Endodermal cell (in vitro differentiated cells): ENCODE measurements at places on chromosomes 16 and 17. TPM values are rescaled to one million over a fixed set of nuclear protein-coding genes. Genes with fewer than 3 reads are reported as not detected.

DNA sequence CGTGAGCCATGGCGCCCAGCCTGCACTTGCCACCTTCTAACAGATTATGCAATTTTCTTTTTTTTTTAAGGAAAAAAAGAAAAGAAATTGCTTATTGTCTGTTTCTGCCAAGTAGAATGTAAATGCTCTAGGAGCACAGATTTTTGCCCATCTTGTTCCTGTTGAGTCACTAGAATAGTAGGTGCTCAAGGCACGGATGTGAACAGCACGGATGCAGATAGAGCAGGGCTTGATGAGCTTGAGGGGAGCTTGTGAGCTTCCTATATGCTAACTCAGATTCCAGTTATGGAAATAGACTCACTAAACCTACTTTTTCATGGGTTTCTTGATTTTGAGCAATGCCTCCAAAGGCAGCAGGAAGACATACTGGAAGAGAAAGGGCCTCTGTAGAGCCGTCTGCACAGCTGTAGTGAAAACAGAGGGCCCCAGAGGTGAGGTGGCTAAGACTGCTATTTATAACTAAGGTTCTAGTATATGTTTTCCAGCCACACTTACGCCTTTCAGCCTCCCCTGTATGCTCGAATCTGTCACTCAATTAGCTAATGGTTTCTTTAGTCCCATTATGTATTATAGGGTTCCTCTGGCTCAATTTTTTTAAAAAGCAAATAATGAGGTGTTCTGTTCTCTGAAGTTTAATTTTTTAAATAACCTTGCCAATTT lies 72.8 kb downstream of the WWP2 start:
- no peaks in the 10 kb centered on the region for H3K36me3 ChIP-seq
- H3K4me3 ChIP-seq = no peak overlapping the region
- H3K27me3 ChIP-seq = no peaks in the 10 kb centered on the region
- no peaks in the 10 kb centered on the region for H3K4me1 ChIP-seq

GRCh38 chr17:40474419-40475002 lies 26.9 kb downstream of the TNS4 start:
- H3K36me3 ChIP-seq = no peaks in the 10 kb centered on the region
- peak; percentile 76 for DNase-seq
- no peak overlapping the region for H3K4me3 ChIP-seq
- peaks cover 3% of the 10 kb centered on the region for H3K4me1 ChIP-seq
- no peak overlapping the region for H3K27ac ChIP-seq

- H3K4me1 ChIP-seq = no peaks in the 10 kb centered on the region
- no peak overlapping the region for H3K27ac ChIP-seq
- H3K27me3 ChIP-seq = no peaks in the 10 kb centered on the region
- peak; percentile 68 for DNase-seq
These were observed 215.5 kb downstream of the MRTFB start for GRCh38 chr16:14286368-14287230.

- no peak overlapping the region for H3K4me3 ChIP-seq
- DNase-seq = no peak
- H3K4me1 ChIP-seq = peaks cover 7% of the 10 kb centered on the region
- no peak overlapping the region for H3K27ac ChIP-seq
- H3K27me3 ChIP-seq = no peaks in the 10 kb centered on the region
- H3K36me3 ChIP-seq = no peaks in the 10 kb centered on the region
These were observed 9.7 kb upstream of the TNS4 start for GRCh38 chr17:40511136-40511535.

DNA sequence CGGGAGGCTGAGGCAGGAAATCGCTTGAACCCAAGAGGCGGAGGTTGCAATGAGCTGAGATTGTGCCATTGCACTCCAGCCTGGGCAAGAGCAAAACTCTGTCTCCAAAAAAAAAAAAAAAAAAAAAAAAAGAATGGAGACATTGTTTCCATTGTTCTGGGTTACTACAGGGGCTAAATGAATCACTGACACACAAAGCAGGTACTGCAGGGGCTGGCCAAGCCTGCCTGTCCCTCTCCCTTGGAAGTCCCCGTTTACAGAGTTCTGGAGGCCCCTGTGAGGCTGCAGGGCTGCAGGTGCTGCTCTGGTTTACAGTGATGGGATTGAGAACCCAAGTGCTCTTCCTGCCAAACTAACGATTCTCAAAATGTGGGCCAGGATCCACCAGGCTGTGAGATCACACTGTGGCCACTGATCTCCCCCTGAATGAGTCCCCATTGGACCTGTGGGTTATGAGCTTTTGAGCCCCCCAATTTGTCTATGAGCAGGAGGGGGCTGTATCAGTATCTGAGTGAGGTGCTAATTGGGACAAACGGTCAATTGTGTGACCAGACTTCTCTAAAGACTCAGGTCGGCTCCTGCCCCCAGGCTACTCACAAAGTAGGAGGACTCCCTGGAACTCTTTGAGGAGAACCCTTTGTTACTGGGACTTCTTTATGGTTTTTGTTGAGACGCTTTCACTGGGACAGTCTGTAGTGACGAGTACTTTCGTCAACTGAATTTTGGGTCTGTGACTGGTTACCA lies 39.0 kb downstream of the DNAH17 start:
- no peak overlapping the region for H3K4me3 ChIP-seq
- no peaks in the 10 kb centered on the region for H3K36me3 ChIP-seq
- H3K27me3 ChIP-seq = no peaks in the 10 kb centered on the region
- H3K27ac ChIP-seq = no peak overlapping the region
- peak; percentile 52 for DNase-seq
- peaks cover 7% of the 10 kb centered on the region for H3K4me1 ChIP-seq

The SLC5A11 gene
- 0.29 TPM in 1 of 2 replicates, not detected in the other for total RNA-seq
